ENCODE measurements at places on chromosomes 11 and 22.

GRCh38 chr11:91800208-91800914 lies 424.3 kb upstream of the FAT3 start:
- H3K27me3 ChIP-seq, result no peaks in the 10 kb centered on the region
- H3K27ac ChIP-seq, result no peak overlapping the region
- no peaks in the 10 kb centered on the region for H3K4me1 ChIP-seq
- no peak for DNase-seq
- H3K36me3 ChIP-seq, result no peaks in the 10 kb centered on the region

DNA sequence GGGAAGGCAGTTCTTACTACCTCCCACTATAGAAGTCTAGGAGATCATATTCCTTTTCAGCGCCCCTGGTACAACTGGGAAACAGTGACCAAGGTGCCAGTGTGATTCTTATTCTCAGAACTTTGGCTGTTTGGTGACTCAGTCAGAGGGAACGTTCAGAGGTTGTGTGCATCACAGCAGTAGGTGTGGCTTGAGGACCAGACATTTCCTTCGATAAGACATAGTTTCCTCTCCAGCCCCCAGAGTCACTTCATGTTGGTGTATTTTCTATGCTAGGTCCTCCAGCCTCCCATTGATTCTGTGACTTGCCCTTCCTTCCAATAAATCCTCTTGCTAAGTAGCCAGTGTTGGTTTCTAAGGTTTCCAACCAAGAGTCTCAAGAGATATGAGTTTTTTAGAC lies 171.9 kb upstream of the MPPED2 start:
- H3K36me3 ChIP-seq, result no peaks in the 10 kb centered on the region
- H3K4me3 ChIP-seq, result no peak overlapping the region
- H3K27ac ChIP-seq, result no peak overlapping the region
- no peaks in the 10 kb centered on the region for H3K4me1 ChIP-seq

DNA sequence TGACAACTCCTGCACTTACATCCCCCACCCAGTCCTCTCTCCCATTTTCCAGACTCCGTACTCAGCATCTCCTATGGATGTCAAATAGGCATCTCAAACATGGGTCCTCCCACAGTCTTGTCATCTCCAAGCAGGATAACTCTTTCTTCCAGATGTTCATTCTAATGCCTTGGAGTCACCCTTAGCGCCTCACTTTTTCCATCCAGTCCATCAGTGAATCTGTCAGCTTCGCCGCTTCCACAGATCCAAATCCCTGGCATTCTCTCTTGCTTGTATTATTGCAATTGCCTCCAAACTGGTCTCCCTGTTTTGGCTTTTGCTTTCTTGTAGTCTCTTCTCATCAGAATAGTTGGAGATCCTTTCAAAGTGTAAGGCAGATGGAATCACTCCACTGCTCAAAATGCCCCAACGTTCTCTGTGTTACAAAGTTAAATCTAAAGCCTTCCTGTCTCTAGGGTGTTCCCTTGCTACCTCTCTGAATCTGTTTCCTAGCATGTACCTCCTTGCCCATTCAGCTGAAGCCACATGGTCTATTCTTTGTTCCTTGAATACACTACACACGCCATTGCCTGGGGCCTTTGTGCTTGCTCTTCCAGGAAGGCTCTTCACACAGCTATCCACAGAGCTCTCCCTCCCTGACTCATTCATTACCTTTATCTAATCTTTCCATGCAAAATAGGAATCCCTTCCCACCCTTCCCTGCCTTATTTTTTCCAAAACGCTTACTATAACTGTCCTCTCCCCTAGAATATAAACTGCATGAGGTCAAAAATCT lies 64.8 kb downstream of the UBASH3B start:
- peaks cover 5% of the 10 kb centered on the region for H3K36me3 ChIP-seq
- peaks cover 21% of the 10 kb centered on the region for H3K27me3 ChIP-seq
- DNase-seq, result no peak
- H3K4me3 ChIP-seq, result no peak overlapping the region

DNA sequence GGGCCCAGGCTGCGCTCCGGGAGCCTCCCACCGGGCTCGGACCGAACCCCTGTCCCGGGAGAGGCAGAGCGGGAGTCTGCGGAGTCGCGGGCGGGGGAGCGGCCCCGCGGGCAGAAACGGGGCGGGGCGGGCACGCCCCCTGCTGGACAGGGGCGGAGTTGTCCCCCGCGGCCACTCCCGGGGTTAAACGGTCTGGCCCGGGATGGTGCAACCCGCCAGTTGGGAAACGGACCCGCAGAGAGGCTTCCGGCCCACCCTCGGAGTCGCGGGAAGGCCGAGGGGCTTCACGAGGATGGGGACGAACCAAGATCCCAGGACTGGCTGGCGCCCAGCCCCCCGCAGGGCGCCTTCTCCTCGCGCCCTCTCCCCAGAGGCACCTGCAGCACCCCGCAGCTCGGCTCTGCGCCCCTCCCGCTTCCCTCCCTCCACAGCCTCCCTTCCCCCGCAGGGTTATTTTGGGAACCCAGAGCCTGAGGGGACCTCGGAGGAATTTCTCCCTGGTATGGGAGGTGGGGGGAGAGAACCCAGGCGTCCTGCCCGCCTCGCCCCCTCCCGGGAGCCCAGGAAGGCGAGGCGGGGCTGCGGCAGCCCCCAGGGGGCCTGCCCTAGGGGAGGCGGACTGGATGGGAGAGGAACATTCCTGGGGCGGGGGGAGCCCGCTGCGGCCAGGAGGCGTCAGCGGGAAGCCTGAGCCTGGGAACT lies 902 bp downstream of the RASGRP2 start:
- peaks cover 54% of the 10 kb centered on the region for H3K4me1 ChIP-seq
- H3K4me3 ChIP-seq, result peak overlapping the region; percentile 86
- H3K27ac ChIP-seq, result no peak overlapping the region
- H3K36me3 ChIP-seq, result peaks cover 5% of the 10 kb centered on the region
- no peaks in the 10 kb centered on the region for H3K27me3 ChIP-seq

GRCh38 chr11:60563553-60564235 lies 48.5 kb downstream of the MS4A13 start:
- no peak overlapping the region for H3K4me3 ChIP-seq
- H3K4me1 ChIP-seq, result peaks cover 10% of the 10 kb centered on the region
- H3K36me3 ChIP-seq, result peaks cover 10% of the 10 kb centered on the region
- peak overlapping the region; percentile 85 for H3K27ac ChIP-seq
- H3K27me3 ChIP-seq, result no peaks in the 10 kb centered on the region

GRCh38 chr22:43828998-43829782 lies 17.1 kb upstream of the EFCAB6 start:
- peaks cover 15% of the 10 kb centered on the region for H3K27me3 ChIP-seq
- H3K36me3 ChIP-seq, result no peaks in the 10 kb centered on the region
- H3K4me1 ChIP-seq, result no peaks in the 10 kb centered on the region
- DNase-seq, result no peak

GRCh38 chr11:5620651-5621521 lies 3.9 kb upstream of the TRIM34 start:
- DNase-seq, result no peak
- H3K4me1 ChIP-seq, result peaks cover 16% of the 10 kb centered on the region
- no peaks in the 10 kb centered on the region for H3K27me3 ChIP-seq
- no peak overlapping the region for H3K4me3 ChIP-seq
- H3K27ac ChIP-seq, result peak overlapping the region; percentile 14
- H3K36me3 ChIP-seq, result peaks cover 2% of the 10 kb centered on the region

- no peak for DNase-seq
- H3K27me3 ChIP-seq, result peaks cover 14% of the 10 kb centered on the region
- no peak overlapping the region for H3K27ac ChIP-seq
- H3K36me3 ChIP-seq, result peaks cover 4% of the 10 kb centered on the region
- H3K4me1 ChIP-seq, result no peaks in the 10 kb centered on the region
Observed at GRCh38 chr11:14821031-14821430, 71.0 kb downstream of the CYP2R1 start.

DNA sequence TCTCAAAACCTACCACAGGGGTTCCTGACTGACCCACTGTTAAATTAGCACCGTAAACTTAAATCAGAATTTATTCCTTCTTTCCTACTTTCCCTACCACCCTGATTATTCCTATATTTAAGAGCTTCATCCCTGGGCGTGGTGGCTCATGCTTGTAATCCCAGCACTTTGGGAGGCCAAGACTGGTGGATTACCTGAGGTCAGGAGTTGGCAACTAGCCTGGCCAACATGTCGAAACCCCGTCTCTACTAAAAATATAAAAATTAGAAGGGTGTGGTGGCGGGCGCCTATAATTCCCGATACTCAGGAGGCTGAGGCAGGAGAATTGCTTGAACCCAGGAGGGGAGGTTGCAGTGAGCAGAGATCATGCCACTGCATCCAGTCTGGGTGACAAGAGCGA lies 20.3 kb downstream of the ALG9 start:
- no peaks in the 10 kb centered on the region for H3K4me1 ChIP-seq
- H3K27me3 ChIP-seq, result no peaks in the 10 kb centered on the region
- H3K4me3 ChIP-seq, result no peak overlapping the region
- DNase-seq, result no peak
- H3K27ac ChIP-seq, result no peak overlapping the region

- H3K27ac ChIP-seq, result no peak overlapping the region
- H3K36me3 ChIP-seq, result no peaks in the 10 kb centered on the region
- DNase-seq, result no peak
- no peak overlapping the region for H3K4me3 ChIP-seq
- H3K27me3 ChIP-seq, result no peaks in the 10 kb centered on the region
- no peaks in the 10 kb centered on the region for H3K4me1 ChIP-seq
Observed at GRCh38 chr11:15690320-15690719, 575.6 kb downstream of the INSC start.

GRCh38 chr11:35358391-35358790 lies 61.0 kb downstream of the SLC1A2 start:
- DNase-seq, result no peak
- no peak overlapping the region for H3K4me3 ChIP-seq
- H3K27ac ChIP-seq, result no peak overlapping the region
- peaks cover 4% of the 10 kb centered on the region for H3K27me3 ChIP-seq
- no peaks in the 10 kb centered on the region for H3K36me3 ChIP-seq

DNA sequence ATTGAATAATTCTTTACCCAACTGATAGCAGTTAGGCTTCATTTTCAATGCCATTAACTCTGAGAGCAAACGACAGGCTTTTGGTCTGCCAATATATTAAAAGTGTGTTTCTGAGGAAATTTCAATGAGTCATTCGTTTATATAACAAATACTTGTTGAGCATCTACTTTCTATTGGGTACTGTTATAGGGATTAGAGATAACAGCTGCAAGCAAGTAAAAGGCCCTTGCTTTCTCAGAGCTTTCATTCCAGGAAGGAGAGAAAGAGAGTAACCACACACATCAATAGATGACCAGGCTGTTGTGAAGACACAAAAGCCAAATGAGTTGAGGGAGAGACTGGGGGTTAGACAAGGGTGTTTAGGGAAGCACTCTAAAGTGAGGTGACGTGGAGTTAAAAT lies 35.7 kb downstream of the CD44 start:
- peak overlapping the region; percentile 1 for H3K4me3 ChIP-seq
- H3K36me3 ChIP-seq, result peaks cover 21% of the 10 kb centered on the region
- peak overlapping the region; percentile 21 for H3K27ac ChIP-seq
- no peaks in the 10 kb centered on the region for H3K27me3 ChIP-seq
- no peak for DNase-seq

GRCh38 chr11:1997755-1998154 lies at the start of gene H19:
TSS of gene H19 (minus strand) at chr11:1997842.
- no peaks in the 10 kb centered on the region for H3K4me1 ChIP-seq
- no peak within 1 kb of the TSS for H3K27ac ChIP-seq
- no peaks in the 10 kb centered on the region for H3K27me3 ChIP-seq
- H3K4me3 ChIP-seq, result no peak within 1 kb of the TSS
- no peak for DNase-seq

GRCh38 chr22:49406879-49407587 lies 420.6 kb downstream of the BRD1 start:
- no peaks in the 10 kb centered on the region for H3K36me3 ChIP-seq
- DNase-seq, result no peak
- H3K4me3 ChIP-seq, result no peak overlapping the region
- H3K27ac ChIP-seq, result no peak overlapping the region
- no peaks in the 10 kb centered on the region for H3K4me1 ChIP-seq

DNA sequence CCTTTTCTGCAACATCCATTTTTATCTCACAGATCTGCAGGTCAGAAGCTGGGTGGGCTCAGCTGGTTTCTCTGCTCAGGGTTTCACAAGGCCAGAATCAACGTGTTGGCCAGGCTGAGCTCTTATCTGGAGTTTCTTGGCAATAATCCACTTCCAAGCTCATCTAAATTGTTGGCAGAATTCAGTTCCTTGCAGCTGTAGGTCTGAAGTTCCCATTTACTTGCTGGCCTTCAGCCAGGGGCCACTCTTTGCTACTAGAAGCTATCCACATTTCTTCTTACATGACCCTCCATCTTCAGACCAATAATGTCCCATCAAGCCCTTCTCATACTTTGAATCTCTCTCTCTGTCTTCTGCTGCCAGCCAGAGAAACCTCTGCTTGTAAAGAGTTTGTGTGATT lies 103.5 kb downstream of the WNT11 start:
- DNase-seq, result no peak
- H3K4me1 ChIP-seq, result peaks cover 13% of the 10 kb centered on the region
- H3K36me3 ChIP-seq, result peaks cover 51% of the 10 kb centered on the region
- peak overlapping the region; percentile 7 for H3K27ac ChIP-seq
- no peak overlapping the region for H3K4me3 ChIP-seq
- no peaks in the 10 kb centered on the region for H3K27me3 ChIP-seq

DNA sequence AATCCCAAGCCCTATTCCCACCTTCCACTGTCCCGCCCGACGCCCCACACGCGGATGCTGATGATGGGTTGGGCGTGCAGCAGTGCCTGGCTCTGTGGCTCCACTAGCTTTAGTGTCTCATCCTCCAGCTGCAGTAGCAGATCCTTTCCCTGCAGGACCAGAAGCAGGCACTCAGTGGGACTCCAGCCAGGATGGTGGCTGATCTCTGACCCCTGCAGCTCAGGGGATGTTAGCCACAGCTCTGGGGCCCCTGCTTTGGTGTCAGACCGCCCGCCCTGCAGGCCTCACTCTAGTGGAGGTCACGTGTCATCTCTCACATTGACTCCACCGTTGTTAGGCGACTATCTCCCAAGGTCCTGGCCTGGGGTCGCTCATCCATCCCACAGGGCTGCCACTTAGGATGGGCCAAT lies 11.8 kb downstream of the SMPD1 start:
- peak overlapping the region; percentile 79 for H3K4me3 ChIP-seq
- H3K36me3 ChIP-seq, result peaks cover 8% of the 10 kb centered on the region
- peak overlapping the region; percentile 92 for H3K27ac ChIP-seq
- peaks cover 40% of the 10 kb centered on the region for H3K4me1 ChIP-seq
- DNase-seq, result no peak
- H3K27me3 ChIP-seq, result no peaks in the 10 kb centered on the region

DNA sequence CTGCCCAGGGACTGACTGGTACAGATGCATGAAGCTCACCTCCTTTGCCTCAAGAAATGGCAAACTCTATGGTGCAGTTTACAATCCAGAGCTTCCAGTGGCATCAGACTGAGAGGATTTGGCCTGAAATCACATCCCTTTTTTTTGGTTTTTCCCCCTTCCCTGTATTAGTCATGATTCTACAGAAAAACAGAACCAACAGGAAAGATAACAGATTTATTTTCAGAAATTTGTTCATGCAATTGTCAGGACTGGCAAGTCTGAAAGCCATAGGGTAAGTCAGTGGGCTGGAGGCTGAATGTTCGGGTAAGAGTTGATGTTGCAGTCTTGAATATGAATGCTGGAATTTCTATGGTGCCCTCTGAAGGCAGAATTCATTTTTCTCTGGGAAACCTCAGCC lies 12.0 kb upstream of the ZDHHC13 start:
- no peaks in the 10 kb centered on the region for H3K36me3 ChIP-seq
- peaks cover 35% of the 10 kb centered on the region for H3K27me3 ChIP-seq
- no peak overlapping the region for H3K4me3 ChIP-seq
- peaks cover 4% of the 10 kb centered on the region for H3K4me1 ChIP-seq
- H3K27ac ChIP-seq, result no peak overlapping the region
